Thoracic aorta (tissue), 2 donors: ENCODE measurements at places on chromosomes 4 and X. TPM values are rescaled to one million over a fixed set of nuclear protein-coding genes. Genes with fewer than 3 reads are reported as not detected.

- DNase-seq = no peak
Measured at GRCh38 chr4:7068279-7068842, 497 bp upstream of the GRPEL1 start.

Gene KIF4A
- total RNA-seq = 1.7 TPM

Gene ZFP92
- 1.2 TPM for total RNA-seq

DNA sequence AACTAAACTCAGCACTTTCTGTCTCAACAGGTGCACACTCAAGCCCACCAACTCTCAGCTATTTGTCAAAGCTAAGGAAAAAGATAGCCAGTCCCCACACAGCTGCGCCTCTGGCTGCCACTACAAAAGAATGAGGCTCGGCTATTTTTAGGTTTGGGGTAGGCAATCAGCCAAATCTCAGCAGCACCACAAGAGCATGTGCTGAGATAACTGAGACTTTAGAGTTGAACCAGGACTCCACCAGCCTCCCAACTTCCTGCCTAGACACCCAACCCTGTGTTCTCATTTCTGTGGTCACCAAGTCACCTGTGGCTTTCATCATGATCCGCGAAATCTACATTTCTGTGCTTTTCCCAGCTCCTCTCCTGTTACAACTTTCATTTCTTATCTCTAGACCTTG, 28.0 kb downstream of the DMD start:
- no peak for DNase-seq

Gene SLC10A6
- total RNA-seq = 4.2 TPM

DNA sequence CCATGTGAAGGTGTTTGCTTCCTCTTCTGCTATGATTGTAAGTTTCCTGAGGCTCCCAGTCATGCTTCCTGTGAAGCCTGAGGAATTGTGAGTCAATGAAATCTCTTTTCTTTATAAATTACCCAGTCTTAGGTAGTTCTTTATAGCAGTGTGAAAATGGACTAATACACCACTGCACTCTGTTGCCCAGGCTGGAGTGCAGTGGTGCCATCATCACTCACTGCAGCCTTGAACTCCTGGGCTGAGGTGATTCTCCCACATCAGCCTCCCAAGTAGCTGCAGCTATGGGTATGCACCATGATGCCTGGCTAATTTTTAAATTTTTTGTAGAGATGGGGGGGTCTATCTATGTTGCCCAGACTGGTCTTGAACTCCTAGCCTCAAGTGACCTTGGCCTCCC, 15.8 kb upstream of the IGFBP7 start:
- DNase-seq = no peak

- no peak for DNase-seq
Measured at GRCh38 chr4:61320631-61321030, 120.5 kb downstream of the ADGRL3 start.

GRCh38 chr4:2436761-2437474, 18.2 kb downstream of the CFAP99 start:
- DNase-seq = no peak

DNA sequence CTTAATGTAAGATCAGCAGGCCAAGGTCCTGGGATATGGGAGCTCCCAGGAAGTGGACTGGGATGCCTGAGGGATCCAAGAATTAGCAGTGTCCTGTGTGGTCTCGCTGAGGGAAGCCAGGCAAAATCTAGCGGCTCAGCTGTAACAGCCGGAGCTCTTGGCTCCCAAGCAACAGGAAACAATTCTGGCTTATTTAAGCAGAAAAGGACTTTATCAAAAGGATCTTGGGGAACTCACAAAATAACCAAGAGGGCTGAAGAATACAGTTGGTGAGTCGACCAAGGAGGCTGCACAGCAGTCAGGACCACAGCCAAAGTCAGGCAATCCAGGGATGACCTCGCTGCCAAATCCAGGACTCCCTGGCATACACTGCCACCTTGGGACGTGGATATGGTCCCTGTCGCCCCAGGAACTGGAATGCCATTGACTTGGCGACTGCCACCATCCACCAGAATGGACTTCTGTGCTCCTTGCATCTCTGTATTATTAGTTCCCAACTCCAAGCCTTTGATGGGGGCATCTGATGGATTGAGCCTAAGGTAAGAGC, 165.3 kb upstream of the BCOR start:
- no peak for DNase-seq

Gene SGMS2
- 231 TPM for total RNA-seq

Gene TMEM255A
- total RNA-seq = 1.1 TPM

Gene SMAD1
- total RNA-seq = 39.9 TPM

DNA sequence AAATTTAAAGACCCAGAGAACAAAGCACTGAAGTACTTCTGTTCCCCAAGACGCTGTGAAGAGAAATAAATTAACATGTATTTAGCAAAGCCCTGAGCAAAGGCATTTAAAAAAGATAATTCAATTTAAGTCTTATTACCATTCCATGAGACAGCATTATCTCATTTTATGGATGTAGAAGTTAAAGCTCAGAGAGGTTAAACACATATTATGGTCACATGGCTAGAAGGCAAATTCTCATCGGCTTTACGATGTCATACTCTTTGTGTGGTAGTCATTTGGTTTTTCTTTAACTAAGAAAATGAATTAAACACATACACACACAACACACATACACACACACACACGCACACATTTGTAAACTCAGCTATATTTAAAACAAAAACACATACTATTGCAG, 262.7 kb downstream of the HS3ST1 start:
- no peak for DNase-seq

DNA sequence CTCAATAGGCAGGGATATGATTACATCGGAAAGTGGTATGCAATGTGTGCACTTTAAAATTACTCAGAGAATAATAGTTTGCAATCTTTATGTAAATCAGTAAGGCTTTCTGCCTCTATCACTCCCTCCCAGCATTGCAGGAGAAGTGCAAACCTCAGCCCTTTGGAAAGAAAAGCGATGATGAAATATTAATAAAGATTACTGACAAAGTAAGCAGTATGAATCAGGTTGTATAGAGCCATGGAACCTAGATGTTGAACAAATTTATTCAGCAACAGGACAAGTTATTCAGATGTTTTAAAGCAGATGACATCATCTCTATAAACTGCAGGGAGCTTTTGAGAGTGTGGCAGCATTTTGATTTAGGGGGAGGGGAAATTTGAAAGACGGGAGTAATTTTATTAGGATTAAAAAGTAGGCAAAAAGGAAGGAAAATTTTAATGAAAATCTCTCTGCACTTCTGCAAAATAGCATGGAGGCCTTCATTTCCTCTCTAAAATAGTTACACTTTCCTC, 631.7 kb upstream of the GRIA3 start:
- no peak for DNase-seq

Gene ARHGAP4
- 31.7 TPM for total RNA-seq

DNA sequence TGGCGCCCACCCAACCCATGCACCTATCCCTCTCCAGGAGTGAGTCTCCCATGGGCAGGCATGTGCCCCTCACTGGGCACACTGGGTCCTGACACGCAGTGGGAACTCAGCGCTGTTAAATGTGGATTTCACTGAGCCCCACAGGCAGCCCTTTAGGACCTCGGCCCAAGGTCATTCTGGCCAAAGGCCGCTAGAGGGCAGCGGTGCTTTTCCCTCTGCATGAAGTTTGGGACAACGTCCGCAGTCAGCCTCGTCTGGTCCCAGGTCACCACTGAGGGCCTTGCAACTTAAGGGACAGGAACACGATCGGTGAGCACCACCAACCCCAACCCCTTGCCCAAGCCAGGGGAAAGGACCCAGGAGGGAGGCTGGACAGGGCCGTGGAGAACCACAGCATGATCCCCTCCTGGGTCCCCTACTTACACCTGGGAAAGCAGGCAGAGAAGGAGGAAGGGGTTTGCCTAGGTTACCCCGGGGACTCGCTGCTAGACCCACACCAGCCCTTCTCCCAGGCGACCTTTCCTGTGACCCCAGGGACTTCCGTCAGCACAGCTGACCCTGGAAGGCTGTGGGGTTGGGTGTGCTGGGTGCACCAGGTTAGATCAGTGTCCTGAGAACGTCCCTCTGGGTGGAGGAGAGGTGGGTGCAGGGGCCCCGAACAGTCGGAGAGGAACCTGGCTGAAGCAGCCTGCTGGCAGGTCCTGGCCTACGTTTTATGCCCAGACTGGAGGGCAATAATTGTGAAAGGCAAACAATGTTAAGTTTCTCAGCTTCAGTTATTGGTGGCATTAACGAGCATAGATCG, 24.0 kb downstream of the CYTL1 start:
- DNase-seq = peak; percentile 18

- DNase-seq = no peak
Measured at GRCh38 chr4:87117051-87117731, 103.2 kb downstream of the KLHL8 start.

DNA sequence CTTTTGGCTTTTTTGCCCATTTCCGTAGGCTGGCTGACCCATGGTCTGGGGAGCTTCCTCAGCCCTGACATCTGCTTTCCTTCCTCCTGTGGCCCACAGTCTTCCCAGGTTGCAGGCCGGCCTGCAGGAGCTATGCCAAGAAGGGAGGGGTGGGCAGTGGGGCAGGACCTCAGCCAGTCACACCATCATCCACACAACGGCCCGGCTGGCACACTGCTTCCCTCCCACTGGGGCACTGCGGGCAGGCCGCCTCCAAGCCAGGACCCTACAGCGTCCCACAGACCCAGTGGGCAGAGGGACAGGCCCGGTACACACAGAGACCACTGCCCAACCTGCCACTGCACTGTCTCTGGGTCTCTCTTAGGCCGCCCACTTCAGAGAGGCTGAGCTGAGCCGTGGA, 38.0 kb downstream of the CTBP1 start:
- DNase-seq = no peak

DNA sequence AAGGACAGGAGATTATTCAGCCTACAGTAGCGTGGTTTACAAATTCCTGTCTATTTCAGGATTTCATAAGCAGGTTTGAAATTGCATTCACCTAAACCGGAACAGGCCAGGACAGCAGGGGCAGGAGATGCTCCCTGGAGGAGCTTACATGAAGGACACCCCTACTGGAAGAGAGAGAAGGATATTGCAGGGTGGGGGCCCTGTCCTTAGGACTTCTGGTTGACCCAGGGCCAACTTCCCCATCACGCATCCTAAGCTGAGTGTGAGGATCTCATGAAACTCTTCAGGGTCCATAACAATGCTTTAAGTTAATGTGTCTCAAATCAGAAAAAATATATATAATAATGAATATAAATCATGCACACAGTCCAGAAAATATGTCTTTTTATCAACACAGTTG, 6.4 kb upstream of the DHRSX start:
- DNase-seq = no peak

Gene CLDN2
- total RNA-seq = not detected

Gene SH2D1A
- total RNA-seq = 0.71 TPM

DNA sequence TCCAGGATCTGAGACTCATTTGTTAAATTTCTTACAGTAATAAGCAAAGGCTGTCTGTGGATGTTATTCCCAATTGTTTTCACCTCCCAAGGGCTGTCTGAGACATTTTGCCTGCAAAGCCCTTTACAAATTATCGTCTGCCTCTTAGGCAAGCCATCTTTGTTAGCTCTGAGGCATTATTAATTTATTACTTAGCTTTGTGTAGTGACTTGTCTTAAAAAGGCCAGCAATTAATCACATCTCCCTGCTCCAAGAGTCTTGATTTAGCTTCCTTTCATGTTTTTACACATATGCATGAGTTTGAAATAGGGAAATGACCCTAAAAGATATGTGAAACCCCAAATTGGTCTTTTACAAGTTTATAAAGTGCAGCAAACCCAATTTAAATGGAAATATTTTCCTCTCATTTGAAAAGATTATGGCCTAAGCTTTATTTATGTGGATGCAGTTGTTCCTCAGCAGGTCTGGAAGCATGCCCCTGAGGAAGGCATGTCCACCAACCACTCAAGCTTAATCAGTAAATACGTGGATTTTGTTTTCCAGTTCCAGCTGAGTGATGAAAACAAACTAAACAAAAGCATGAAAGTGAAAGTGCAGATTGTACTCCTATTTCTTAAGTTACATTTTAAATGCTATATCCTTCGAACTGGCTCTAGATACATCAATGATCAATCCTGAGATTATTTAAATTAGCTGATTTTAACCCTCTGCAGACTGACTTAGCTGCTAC, 173.6 kb upstream of the LNX1 start:
- no peak for DNase-seq

- DNase-seq = no peak
Measured at GRCh38 chrX:39418254-39418704, 617.0 kb downstream of the MID1IP1 start.

DNA sequence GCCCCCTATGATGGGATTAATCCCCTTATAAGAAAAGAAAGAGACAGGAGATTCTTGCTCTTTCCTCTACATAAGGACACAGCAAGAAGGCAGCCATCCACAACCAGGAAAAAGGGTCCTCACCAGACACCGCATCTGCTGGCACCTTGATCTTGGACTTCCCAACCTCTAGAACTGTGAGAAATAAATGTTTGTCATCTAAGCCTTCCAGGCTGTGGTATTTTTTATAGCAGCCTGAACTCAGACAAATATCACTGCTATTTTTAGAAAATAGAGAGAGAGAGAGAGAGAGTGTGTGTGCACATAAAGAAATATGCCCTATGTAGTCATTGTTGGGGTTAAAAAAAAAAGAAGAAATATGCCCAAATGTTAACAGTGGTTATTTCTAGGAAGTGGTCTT, 104.2 kb downstream of the PAPSS1 start:
- no peak for DNase-seq

DNA sequence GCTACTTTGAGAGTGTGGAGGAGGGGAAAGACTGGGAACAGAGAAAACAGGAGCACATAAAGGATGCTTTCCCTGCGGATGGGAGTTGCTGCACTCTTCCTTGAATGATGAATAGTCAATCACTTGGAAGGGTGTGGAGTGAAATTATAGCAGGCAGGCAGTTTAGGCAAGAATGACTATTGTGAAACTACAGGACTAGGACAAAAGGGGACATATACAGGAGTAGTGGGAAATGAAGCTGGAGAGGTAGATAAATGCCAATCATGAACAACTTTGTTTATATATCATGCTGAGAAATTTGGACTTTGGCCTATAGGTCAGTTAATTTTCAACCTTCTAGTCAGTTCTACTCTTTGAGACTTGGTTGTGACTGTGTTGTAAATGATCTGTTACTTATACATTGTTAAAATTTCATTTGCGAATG, 76.9 kb downstream of the PAQR3 start:
- DNase-seq = no peak

Gene NDST3
- not detected for total RNA-seq

DNA sequence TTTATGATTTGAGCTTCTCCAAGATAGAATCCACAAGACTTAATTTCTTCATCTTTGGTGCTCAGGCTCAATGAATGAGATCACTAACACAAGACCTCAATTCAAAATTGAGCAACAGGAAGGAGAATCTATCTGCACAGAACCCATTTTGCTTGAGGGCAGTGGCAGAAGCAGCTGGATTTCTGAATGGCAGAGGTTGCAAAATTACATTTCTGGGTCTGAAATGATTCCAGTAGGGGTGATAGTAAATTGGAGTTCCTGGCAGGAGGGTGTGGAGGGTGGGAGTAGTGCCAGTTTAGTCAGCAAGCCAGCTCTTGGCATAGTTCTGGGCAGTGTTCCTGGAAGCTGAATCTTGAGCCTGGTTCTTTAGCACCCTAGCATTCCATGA, 281.1 kb downstream of the SLC7A11 start:
- no peak for DNase-seq

DNA sequence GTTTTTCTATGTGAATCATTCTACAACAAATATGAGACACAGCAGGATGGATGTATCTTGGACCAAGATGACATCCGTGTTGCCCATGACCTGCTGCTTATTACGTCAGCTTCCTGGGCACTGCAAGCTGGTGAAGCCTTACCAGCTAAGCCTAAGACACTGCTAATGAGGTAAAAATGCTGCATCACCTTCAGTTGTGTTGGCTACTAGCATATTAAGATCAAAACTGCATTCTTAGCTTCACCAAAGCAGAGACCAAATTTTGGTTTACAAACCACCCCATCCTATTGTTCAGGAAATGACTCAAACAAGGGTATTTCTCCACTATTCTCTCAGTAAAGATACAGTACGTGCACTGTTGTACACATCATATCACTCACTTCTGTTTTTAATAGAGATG, 50.3 kb downstream of the MAML3 start:
- DNase-seq = no peak

Gene SLITRK4
- 4.9 TPM for total RNA-seq

Gene NPY5R
- total RNA-seq = 2.3 TPM
